ENCODE measurements at places on chromosomes 13 and 19.

DNA sequence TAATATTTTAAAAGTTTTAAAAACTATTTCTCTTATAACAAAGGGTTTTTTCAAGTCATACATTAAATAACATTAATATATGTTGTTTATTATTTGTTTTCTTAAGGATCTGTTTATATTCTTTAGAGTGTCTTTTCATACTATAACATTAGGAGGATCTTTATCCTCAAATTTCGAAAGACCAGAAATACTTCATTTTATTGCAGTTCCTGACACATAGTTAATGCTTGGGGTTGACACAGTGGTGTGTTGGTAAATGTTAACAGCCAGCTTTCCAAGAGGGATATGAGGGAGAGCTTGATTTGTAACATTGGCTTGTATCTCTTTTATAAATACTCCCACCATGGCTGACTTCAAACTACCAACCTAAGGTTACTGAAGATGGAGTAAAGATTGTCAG is 126.6 kb upstream of the KLF5 start:
- no peak for DNase-seq

- no peak for DNase-seq
Measured at GRCh38 chr13:44435919-44436510, 62.4 kb downstream of the SERP2 start.

DNA sequence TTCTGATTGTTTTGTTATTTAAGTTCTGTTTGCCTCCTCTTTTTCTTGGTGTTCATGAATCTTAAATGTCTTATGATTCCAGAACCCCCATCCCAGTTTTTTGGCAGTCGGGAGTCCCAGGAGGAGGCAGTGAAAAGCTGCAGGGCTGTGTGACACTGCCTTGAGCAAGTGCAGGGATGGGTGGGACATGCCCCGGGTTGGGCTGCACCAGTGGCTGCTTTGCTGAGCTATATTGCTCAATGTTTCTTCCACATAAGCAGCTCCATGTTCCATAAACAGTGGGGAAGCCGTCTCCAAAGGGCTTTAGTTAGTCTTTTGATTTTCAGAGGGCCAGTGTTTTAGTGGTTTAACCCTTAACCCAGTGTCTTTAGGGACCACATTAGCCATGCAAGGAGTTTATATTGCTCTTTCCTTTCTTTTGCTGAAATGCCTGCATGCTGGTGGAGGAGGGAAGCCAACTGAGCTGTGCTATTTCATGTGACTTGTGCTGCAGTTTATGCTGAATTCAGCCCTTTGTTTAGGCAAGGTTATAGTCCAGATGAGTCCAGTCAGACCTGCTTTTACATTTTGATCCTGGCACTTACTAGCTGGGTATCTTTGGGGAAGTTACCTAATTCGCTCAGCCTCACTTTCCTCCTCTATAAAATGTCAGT is 13.1 kb downstream of the ATP8A2 start:
- DNase-seq: no peak

DNA sequence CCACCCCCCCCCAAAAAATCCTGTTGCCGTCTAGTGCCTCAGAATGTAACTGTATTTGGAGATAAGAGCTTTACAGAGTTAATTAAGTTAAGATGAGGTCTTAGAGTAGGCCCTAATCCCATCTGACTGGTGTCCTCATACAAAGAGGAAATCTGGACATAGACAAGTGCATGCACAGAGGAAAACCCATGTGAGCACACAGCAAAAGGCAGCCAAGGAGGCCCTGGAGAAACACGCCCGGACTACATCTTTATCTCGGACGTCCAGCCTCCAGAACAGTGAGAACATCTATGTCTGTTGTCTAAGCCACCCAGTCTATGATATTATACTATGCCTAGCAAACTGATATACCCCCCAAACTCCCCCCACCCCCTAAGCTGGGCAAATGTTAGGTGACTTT is 193.8 kb downstream of the KATNAL1 start:
- DNase-seq: no peak

GRCh38 chr13:53415135-53415534 is 386.5 kb downstream of the OLFM4 start:
- DNase-seq: no peak

DNA sequence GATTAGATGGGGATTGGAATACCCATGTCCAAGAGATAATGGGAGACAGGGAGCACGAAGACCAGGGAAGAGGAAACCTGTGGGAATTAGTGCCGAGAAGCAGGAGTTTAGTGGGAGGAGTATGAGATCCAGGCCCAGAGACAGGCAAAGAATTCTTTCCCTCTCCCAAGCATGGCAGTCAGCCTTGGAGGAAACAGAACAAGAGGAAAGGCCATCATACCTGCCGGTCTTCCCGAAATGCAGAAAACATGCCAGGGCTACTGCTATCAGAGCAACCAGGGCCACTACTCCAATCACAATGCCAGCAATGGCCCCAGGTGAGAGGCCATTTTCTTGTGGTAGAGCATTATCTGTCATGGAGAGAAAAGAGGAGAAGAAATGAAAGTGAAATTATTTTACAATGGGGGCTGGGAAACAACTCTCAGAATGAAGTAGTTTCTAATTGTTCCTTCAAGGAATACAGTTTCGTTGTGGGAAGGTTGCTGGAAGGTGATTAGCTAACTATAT is 16.1 kb downstream of the CEACAM1 start:
- no peak for DNase-seq

GRCh38 chr19:56087647-56088496 is 33.2 kb downstream of the ZNF787 start:
- DNase-seq: no peak

DNA sequence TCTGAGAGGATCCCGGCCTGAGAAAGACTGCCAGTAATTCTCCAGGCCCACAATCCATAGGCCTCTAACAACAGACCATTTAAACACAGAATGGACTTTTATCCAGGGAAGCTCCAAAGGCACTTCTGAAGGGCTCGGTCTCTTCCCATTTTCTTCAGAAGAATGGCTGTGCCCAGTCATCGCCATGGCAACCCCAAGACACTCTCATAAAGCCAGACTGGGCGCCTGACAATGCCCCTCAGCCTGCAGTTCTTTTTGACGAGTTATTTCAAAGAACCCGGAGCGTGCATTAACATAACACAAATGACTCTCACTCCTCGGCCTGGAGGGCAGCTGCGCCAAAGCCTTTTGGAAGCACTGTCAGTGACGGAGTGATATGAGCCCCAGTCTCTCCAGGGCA is 61.0 kb downstream of the RASA3 start:
- peak; percentile 18 for DNase-seq

GRCh38 chr19:50549059-50549926 is 18.9 kb downstream of the LRRC4B start:
- DNase-seq: no peak

GRCh38 chr13:76707360-76707759 is 178.8 kb downstream of the KCTD12 start:
- no peak for DNase-seq

GRCh38 chr13:44451126-44451525 is 77.5 kb downstream of the SERP2 start:
- no peak for DNase-seq

GRCh38 chr19:294946-295686 is 3.9 kb upstream of the PLPP2 start:
- DNase-seq: no peak

GRCh38 chr13:75174481-75174880 is 307.5 kb downstream of the TBC1D4 start:
- DNase-seq: no peak

DNA sequence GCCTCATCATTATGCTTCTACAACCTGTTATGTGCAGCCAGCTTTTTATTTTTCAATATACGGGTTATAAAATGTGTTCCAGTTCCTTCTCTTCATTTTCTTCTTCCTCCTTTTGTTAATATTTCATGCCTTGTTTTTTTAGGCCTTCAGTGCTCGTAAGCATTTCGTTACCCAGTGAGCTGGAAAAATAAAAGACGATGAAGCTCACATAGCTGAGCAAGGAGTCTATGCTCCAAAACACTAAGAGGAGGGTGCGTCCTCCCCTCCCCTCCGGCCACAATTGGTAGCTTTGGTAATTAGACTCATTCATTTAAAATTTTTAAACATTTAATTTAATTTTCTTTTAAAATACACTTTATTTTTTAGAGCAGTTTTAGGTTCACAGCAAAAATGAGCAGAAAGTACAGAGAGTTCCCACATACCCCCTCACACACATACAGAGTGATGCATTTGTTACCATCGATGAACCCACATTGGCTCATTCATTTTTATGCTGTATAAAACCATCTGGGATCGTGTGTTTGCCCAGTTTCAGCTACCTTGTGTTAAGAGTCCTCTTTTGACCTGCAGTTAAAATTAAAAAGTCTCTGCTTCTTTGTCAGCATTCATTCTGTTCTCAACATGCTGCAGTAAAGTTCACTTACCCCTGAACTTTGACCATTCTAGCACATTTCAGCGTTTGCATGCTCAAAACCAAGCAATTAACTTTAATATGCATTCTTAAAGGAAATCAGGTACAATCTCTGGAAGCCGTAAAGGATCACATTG is 223.9 kb downstream of the LACC1 start:
- DNase-seq: no peak

- DNase-seq: no peak
Measured at GRCh38 chr13:24627090-24627714, 53.0 kb upstream of the ATP12A start.

DNA sequence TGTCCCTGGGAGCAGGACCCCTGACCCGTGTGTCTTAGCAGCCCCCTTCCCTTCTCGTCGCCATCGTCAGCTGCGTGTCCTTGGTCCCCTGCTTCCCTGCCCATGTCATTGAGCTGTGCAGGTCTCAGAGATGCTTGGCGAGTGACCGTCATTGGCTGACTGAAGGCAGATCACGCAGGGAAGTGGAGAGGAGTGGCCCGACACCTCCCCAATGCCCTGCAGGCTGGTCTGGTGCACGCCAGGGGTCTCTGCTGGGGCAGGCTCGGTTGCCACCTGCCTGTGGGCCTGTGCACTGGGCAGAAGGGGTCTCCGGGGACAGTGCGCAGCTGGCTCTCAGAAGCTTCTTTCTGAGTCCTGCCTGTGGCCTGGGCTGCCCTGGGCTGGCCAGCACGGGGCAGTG is 6.2 kb downstream of the GNA11 start:
- DNase-seq: no peak

DNA sequence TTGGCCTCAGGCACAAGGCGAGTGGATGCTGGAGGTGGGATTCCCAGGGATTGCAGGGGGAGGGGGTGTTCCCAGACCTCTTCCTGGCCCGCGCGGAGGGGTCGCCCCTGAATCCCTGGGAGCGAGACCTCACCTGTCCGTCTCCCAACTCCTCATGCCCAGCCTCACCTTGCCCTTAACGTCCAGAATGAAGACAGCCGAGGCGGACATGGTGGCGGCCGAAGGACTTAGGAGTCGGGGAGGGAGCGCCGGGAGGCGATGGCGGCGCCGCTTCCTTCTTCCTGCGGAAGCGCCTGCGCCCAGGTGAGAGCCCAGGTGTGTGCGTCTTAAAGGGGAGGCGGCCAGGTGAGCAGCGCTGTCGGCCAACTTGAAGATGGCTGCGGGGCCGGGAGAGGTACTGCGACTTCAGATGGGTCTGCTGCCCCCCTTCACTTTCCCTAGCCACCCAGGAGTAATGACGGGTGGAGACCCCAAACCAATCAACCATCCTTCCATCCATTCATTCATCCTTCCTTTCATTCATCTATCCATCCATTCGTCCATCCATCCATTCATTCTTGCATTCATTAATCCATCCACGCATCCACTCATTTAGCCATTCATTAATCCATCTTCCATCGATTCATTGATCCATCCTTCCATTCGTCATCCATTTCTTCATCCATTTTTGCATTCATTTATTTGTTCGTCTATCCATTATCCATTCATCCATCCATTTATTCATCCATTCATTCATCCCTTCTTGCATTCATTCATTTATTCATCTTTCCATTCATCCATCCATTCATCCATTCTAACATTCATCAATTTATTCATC is at the start of gene AP1M2:
TSS of gene AP1M2 (minus strand) at position 291 of the 817 bp plus-strand sequence. CDS start at position 210, 81 bp downstream.
- no peak for DNase-seq

DNA sequence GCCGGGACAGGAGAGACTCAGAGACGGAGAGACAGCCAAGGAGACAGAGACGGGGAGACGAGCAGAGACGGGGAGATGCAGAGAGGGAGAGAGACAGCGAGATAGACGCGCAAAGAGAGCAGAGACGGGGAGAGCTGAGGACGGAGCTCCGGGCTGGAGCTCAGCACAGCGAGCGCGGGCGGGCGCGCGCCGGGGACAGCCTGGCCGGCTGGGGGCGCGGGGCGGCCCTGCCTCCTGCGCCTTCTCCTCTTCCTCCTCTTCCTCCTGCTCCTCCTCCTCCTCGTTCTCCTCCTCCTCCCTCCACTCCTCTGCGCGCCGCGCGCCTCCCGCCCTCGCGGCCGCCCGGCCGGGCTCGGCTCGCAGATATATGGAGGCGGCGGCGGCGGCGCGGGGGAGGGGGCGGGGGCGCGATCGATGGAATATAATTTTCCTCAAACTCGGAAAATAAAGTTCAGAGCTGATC is at the start of gene ERFL:
TSS of gene ERFL (minus strand) at position 229 of the 463 bp plus-strand sequence. CDS start 15,530 bp downstream, outside the sequence.
- no peak for DNase-seq

DNA sequence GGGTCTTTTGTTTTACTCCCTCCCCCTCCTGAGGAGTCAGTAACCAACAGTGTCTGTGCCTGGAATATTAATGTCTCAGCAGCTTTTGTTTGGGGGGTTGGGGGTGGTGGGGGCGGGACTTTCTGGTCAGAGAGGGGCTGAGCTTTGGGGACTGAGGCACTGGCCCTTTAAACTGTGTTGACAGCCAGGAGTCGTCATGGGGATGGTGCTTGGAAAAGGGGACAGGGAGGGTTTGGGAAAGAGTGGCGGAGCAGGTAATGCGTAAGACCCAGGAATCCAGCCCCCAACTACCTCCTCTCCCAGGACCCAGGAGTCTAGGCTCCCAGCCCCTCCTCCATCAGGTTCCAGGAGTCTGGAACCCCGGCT is 5.2 kb downstream of the CADM4 start:
- DNase-seq: peak; percentile 47

GRCh38 chr19:40609561-40610395 is 8.6 kb downstream of the LTBP4 start:
- no peak for DNase-seq

- DNase-seq: no peak
Measured at GRCh38 chr13:75321084-75321483, 160.9 kb downstream of the TBC1D4 start.

- no peak for DNase-seq
Measured at GRCh38 chr19:1258707-1259205, 10.4 kb downstream of the MIDN start.

DNA sequence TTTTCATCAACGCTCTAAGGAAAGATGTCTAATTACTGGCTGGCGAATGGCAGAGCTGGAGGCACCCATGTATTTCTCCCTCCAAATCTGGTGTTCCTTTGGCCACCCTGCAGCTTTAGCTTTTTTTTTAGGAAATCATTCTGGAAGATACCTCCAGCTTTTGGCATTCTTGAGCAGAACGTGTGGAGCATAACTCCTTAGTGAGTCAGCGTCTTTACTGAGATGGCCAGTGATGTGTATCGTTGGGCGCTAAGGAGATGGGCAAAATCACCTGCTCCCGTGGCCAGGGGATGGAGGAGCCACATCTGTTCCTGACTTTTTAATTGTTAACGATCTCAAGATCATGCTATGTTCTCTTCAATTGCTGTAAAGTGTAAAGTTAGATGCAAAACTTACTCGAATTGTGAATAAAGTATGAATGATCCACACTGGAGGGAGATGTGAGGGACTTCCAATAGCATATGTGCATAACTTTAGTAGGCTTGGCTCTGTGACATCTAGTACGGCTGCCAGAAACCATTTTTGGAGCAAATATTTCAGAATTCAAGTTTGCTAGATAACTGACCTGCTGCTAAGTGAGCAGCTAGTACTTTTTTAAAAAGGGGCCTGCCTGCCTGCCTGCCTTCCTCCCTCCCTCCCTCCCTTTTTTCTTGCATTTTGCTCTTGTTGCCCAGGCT is 24.4 kb upstream of the C1QTNF9 start:
- DNase-seq: no peak

GRCh38 chr19:13054626-13055212 is 47.9 kb downstream of the LYL1 start:
- no peak for DNase-seq
